ENCODE measurements at places on chromosomes 11 and 22.

DNA sequence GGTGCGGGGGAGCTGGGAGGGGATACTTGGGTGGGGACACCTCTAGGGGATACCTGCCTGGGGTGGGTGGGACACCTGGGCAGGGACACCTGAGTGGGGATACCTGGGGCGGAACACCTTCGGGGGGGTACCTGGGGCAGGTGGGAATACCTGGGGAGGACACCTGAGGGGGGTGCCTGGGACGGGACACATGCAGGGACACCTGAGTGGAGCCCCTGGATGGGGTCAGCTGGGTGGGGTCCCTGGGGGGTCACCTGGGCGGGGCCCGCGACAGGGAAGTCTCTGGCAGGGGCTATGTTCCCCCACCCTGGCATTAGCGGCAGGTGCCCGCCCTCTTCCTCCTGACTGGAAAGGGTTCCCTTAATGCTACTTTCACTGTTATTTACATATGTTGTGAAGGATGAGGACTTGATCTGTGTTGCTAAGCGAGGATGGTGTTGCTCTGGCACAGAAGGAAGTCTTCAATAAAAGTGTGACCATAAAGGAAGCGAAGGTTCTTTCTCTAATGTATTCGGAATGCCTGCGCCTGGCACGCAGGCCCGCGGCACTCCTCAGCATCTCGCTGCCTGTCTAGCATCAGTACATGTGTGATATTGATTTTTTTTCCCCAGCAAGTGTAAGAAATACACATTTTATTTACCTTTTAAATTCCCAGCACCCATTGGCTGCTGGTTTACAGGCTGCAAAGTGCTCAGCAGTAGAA, 801.7 kb downstream of the BRD1 start:
- DNase-seq, result no peak

DNA sequence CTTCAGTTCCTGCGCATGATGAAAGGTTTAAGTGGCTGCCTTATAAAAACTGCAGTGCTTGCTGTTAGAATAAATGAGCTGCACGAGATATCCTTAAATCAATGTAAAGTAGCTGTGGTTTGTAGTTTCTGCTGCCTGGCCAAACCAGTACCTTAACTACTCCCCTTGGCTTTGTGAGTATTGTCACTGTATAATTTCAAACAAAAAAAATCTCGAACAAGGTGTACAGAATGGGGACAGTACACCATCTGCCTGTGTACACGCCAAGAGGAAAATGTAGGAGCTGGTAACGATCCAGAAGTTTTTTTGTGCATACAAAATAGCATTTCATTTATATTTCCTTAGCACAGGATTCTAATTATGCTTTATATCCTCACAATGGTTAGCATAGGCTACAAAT, 20.6 kb upstream of the NDUFC2 start:
- no peak for DNase-seq

DNA sequence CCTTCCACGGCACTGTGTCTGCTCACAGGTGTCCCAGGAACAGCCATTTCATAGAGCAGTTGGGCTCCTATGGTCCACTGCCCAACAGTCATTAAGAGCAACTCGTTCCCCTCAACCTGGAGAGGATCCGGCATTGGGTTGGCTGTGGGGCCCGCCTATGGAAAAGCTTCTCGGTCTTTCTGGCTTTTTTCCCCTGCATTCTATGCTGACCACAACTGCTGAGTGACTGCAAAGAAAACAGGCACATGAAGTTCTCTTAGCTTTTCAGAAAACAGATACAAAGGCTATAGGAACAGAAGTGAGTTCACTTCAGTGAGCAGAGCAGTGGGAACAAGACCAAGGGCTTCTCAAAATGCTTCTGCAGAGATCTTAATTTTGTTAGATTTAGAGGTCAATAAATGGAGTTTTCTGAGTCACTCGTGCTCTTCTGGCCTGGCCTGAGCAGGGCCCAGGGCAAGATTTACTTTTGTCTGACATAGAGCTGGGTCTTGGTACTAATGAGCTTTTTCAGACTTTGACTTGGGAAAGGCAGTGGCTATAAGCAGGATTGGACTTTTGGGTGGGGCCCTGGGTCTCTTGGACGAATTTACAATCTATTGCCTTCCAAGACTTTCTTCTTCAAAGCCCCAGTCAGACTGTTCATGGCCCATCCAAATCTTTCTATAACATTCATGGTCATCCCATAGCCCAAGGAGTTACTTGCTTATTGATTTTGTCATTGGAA, 13.6 kb upstream of the APOL5 start:
- no peak for DNase-seq

- DNase-seq, result peak; percentile 91
These were observed 349.3 kb upstream of the B3GAT1 start for GRCh38 chr11:134761386-134761785.

DNA sequence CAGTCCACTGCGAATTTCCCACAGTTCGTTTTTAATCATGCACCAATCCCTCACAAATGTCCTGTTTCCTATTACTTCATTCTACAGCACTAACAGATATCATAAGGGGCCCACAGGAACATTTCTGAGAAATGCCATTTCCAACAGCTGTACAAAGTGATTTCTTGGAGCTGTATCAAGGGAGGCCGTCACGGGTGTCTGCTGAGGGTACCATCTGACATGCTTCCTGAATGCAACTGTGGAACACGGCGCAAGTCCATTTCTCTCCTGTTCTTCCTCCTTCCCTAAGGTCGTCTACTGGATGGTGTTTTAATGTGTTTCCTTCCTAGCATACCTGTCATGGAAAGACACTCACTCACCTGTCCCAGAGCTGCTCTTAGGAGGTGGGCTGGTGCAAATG, 320.7 kb downstream of the LARGE1 start:
- no peak for DNase-seq

DNA sequence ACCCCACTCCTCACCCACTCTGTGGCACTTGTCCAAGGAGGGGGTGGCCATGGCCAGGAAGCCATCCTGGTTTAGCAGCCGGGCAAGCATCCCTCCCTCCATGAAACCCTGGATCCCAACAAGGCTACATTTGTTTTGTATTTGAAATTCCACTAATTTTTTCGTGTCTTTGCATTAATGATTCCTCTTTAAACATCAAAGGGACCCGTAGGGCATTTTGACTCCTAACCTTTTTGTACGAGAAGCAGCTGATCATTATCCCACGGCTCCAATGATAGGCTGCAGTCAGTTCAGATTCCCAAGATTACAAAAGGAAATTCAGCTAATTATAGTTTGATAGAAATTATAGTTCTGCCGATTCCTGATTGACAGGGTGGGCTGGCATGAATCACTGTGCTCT, 10.7 kb downstream of the MYEOV start:
- no peak for DNase-seq

GRCh38 chr11:107504981-107505380, 47.4 kb upstream of the CWF19L2 start:
- DNase-seq, result no peak

DNA sequence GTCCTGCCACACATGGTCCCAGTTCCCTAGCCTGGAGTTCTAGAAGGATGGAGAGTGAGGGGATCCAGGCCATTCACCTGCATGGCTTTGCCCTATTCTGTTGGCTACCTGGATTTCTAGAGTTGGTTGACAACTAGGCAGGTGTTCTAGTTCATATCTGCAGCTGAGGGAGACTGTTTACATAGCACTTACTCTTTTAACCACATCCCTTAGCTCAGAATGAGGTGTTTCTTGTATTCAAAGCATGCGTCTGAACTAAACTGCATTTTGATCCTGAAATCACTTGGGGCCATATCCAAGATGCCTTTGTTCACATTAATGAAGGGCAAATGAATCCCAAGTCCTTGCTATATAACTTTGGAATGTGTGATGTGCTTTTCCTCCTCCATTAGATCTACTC, 60.9 kb downstream of the SYT13 start:
- no peak for DNase-seq

DNA sequence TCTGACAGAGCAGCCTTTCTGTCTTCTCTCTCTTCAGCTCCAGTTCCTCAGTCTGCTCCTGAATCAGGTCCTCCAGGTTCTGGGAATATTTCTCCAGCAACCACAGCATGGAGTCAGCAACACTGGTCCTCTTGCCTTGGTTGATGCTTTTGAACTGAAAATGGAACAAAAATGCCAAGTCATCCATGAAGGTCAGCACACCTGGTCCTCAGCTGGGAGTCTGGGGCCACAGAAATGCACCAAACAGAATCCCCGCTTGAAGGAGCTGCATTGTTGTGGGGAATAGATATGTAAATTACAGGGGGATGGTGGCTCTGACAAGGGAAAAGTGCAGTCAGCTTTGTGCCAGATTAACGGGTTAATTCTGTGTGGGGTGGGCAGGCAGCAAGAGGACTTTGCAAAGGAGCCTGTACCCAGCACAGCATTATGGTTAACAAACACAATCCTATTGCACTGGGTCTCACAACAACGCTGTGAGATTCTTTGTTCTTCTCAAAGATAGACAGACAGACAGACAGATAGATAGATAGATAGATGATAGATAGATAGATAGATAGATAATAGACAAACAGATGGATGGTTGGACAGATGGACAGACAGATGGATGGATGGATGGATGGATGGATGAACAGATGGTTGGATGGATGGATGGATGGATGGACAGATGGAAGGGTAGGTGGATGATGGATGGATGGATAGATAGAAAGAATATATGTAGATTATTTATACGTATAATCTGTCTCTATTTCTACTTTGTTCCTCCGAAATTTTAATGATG, 33.8 kb upstream of the LRRC32 start:
- peak; percentile 34 for DNase-seq

- DNase-seq, result no peak
These were observed 17.8 kb upstream of the PATZ1 start for GRCh38 chr22:31363885-31364465.

- no peak for DNase-seq
These were observed 4.7 kb upstream of the CRKL start for GRCh38 chr22:20912494-20912893.

GRCh38 chr11:62444236-62444833, 25.5 kb downstream of the SCGB1A1 start:
- DNase-seq, result no peak

- DNase-seq, result no peak
These were observed 17.8 kb downstream of the SERPING1 start for GRCh38 chr11:57615308-57615707.

- DNase-seq, result peak; percentile 22
These were observed 36.5 kb downstream of the POU2AF3 start for GRCh38 chr11:111334532-111335502.

DNA sequence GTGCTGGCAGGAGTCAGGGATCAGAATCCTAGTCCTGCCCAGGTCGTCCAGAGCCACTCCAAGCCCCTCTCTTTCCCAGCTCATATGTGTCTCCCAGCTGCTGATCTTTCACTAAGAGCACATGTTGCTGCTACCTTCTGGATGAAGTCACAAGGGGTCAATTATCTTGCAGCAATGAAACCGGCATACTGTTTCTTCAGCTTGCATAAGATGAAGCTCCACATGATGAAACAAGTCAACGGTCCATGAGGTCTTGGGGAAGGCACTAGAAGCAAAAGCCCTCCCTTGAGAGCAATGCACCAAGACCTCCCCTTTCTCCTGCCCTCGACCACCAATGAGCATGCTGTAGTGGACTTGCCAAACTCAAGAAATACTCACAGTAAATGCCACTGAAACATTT, 148.9 kb downstream of the TENM4 start:
- no peak for DNase-seq

DNA sequence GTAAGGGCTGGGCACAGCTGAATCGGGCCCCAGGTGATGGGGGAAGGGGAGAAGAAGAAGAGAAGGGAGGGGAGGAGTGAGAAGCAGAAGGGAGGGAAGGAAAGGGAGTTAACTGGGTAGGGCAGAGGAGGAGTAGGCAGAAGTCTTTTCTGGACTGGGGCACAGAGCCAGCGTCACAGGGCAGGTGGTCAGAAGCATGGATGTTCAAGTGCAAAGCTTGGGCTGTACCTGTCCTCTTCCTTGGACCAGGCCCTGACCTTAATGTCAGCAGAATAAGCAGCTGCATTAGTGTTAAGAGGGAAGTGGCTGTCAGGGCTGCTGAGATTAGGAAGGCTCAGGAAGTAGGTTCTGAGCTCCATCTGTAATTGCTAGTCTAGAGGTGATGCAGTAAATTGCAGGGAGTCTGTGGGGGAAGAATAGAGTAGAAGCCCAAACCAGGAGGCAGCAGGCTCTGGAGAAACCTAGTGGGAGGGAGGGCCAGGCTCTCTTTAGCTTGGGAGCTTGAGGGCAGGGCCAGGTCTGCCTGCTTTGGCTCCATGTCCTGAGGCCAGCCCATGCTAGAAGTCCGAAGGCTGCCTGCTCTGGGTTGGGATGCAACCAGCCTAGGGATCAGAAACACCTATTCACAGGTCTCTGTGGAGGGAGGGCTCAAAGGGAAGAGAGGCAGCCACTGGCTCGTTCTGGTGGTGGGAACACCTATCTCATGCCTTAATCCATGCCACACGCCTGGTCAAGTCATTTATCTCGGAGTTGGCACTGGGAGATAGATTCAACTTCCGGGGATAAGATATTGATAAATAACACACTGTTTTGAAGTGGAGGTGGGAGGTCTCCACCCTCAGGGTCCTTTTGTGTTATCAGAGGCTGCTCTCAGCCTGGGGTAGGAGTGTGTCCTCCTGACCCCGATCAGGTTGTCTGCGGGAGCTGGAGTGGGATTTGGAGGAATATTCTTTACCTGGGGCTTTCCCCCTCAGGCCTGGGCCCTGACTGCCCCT, 1.7 kb upstream of the UCP3 start:
- DNase-seq, result no peak

DNA sequence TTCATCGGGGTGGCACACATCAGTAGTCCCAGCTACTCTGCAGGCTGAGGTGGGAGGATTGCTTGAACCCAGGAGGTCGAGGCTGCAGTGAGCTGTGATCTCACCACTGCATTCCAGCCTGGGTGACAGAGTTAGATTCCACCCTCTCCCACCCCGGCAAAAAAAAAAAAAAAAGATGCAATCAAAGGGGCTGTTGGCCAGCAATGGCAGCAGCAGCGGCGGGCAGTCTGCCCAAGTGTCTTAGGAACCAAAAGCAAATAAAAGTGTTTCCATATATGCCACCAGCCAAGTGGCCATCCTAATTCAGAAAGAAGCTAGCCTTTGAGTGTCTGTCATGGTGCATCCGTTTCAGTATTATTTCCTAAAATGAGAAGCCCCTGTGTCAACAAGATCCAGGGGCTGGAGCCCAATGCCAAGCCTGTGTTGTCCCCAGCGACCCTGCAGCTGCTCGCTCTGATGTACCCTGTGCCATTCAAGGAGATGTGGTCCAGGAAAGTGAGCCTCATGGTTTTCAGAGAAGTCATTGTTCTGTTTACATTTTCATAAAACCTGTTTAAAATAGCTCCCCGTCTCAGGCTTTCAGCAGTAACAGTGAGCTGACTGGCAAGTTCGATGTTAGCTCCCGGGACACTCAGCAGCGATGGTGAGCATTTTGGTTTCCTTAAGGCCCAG, 12.5 kb downstream of the CDPF1 start:
- DNase-seq, result no peak

GRCh38 chr11:96014217-96014616, 90.3 kb upstream of the MTMR2 start:
- no peak for DNase-seq

- no peak for DNase-seq
These were observed 76.4 kb downstream of the MPPED1 start for GRCh38 chr22:43488031-43488866.

All from NCI-H524 treated with DMSO at 0.1 percent for 48 hours (cell line).